ENCODE measurements at places on chromosomes 7 and 10.

- DNase-seq = no peak
Measured at GRCh38 chr10:112362833-112363232, 11.1 kb upstream of the ACSL5 start.

DNA sequence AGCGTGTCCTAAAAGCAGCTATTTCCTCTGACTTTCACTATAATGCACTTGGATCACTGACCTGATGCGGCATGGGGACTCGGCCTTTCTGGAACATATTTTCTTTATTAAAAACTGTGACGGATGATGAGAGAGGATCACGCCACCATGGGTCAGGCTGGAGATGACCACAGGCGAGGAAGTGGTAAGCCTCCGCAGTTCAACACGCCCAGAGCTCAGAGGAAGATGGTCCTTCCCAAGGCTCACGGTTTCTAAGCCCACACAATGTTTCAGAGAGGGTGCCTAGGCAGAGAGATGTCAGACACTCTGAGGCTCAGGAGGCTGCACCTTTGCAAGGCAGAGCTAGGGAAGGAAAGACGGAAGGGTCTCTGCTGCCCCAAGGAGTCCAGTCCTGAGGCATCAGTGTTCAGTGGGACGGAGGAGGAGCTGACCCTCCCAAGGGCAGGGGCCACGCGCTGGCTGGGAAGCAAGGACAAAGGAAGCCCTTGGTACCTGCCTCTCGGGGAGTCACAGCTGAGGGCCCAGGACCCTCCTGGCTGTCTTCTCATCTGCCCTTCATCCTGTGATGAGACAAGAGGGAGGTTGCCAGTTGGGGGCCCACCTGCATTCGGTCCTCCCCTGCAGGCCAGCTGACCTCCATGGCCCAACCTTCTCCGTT lies 9.5 kb downstream of the CHST15 start:
- no peak for DNase-seq

GRCh38 chr7:83119026-83119382 lies 43.7 kb downstream of the PCLO start:
- DNase-seq = no peak

DNA sequence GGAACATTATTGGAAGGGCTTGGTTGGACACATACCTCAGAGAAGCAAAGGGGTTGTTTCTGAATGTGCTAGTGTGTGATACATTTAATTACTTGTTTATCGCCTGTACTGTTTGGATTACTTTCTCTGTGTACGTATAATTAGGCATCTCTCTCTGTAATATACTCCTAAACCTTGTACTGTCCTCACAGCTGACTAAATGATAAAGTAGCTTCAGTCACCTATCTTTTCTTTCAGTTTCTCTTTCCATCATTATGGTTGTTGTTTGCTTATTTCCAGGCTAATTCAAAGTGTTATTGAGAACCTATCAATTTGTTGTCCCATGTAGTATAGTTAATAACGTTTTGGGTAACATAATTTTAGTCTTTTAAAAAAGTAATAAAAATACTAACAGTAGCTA lies 34.0 kb downstream of the MXI1 start:
- DNase-seq = no peak

- no peak for DNase-seq
Measured at GRCh38 chr10:99652800-99653390, 6.4 kb upstream of the ENTPD7 start.

Measured in kidney epithelial cell (primary cell).